ENCODE measurements at places on chromosomes 16 and 17. TPM values are rescaled to one million over a fixed set of nuclear protein-coding genes. Genes with fewer than 3 reads are reported as not detected.

The BIRC5 gene
- 3.4 TPM for total RNA-seq

The PIRT gene
- total RNA-seq: 0.58 TPM

The KRT9 gene
- not detected for total RNA-seq

The PYY gene
- total RNA-seq: 79.7 TPM

The SEPTIN1 gene
- 3.6 TPM for total RNA-seq

The TENT4B gene
- 10.6 TPM for total RNA-seq

The EFCAB5 gene
- 2.4 TPM for total RNA-seq

The AATK gene
- total RNA-seq: 37.0 TPM

The DPEP3 gene
- total RNA-seq: 0.28 TPM

The FN3KRP gene
- total RNA-seq: 32.0 TPM

GRCh38 chr16:88421301-88421700 lies 31.8 kb upstream of the ZFPM1 start:
- no peak for DNase-seq

DNA sequence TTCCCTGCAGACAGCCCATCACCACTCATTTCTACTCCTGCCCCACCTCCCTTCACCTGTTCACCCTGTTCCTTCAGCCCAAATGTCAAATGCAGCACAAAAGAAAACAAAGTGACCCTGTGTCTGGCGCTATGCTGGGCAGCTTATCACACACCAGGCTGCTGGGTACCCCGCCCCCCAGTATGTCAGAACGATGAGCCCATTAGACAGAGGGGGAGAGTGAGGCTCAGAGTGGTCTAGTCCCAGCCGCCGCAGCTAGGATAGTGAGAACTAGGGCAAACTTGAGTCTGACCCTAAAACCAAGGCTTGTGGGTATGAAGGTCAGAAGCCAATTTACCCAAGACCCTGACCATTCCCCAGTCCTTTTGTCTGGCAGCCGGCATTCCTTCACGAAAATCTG lies 4.0 kb downstream of the TNP2 start:
- no peak for DNase-seq

- no peak for DNase-seq
These were observed 1.2 kb downstream of the GPRC5B start for GRCh38 chr16:19883296-19883965.

DNA sequence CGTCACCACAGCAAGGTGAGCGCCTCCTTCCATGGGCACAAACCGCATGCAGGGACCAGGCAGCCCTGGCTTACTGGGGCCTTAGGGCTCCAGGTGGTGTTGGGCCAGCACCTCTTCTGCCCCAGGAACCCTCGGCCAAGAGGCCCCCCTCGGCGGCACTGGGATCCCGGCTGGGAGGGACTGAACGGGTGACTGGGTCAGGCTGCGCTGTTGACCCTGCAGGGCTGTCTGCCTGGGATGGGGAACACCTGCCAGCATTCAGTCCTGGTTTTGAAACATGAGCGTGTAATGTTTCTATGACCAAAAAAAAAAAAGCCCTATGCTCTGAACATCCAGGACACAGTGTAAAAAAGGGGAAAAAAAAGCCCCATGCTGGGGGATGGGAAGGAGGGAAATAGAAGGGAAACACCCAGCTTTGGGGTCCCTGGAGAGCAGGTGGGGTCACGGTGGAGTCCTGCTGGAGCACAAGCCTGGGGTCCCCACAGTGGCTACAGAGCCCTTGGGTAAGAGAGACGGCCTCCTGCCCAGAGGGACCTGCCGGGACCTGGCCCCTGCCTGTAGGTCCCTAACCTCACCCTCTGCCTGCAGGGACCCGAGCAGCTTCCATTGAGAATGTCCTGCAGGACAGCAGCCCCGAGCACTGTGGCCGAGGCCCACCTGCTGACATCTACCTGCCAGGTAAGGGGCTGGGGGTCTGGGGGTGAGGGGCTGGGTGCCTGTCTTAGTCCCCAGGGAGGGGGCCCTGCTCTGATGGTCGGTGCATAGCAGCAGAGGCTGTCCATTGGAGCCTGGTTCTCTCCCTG lies 9.9 kb upstream of the NUDT16L1 start:
- DNase-seq: no peak

DNA sequence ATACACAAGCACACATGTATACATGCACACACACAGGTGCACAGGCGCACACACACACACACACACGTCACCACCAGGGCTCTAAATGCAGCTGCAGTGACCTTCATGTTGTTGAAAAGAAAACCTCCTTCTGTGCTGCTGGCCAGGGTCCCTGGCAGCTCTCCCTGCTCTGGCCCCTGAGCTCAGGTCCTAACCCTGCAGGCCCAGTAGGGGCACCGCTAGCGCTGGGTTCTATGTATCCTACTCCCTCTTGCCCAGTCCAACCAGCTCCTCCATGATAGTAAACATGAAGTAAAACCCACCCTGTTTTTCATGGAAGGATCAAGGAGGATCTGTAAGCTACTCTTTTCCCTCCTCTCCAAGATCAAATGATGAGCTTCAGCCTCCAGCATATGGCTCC lies 172.8 kb downstream of the RBFOX3 start:
- no peak for DNase-seq

- DNase-seq: no peak
These were observed 13.1 kb downstream of the CCR7 start for GRCh38 chr17:40551879-40552768.

GRCh38 chr17:76014100-76014924 lies 12.8 kb downstream of the EVPL start:
- DNase-seq: peak; percentile 67

DNA sequence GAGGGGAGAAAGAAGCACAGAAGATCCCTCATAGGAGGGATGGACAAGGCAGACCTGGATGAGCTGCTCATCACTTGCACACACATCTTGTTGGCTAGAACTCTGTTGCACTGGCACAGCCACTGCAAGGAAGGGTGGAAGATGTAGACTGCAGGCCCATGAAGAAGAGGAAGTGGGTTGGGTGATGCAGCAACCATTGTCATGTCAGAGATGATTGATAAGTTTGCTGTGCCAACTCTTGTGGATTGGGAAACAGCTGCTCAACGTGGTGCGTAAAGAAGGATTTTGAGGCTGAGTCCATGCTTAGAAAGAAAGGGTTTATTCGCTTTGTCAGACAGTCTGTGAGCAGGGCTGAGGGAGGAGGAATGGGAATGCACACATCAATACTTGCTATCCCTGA lies 161.4 kb upstream of the MPHOSPH6 start:
- DNase-seq: no peak

GRCh38 chr16:84367297-84367680 lies 1.0 kb upstream of the ATP2C2 start:
- peak; percentile 74 for DNase-seq

DNA sequence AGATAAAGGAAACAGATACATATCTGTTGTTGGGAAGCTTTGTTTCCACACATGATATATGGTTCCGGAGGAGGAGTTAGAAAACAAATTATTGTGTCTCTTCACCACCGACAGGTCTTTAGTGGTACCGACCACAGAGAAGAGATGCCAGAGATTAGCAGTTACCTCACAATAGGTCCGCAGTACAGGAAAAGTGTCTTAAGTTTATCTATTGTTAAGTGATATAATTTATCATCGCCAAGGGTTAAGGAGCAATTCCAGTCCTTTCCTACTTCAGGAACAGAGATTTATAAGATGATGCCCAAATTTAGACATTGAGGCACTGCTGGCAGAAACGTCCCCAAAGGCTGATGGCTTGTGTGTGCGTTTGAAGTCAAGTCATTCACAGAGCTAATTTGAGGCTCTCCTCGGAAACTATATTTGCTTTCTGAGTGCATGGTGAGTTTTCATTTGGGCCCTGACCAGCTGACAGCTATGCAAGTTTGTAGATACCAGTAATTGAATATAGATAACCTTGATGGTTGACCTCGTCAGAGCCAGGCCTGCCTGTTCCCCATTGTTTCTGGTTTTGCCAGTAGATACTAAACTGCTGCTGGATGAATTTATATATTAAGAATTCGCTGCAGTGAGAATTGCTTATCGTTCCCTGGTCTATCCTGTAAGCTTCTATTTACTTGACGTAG lies 196.4 kb upstream of the IRX3 start:
- DNase-seq: no peak

DNA sequence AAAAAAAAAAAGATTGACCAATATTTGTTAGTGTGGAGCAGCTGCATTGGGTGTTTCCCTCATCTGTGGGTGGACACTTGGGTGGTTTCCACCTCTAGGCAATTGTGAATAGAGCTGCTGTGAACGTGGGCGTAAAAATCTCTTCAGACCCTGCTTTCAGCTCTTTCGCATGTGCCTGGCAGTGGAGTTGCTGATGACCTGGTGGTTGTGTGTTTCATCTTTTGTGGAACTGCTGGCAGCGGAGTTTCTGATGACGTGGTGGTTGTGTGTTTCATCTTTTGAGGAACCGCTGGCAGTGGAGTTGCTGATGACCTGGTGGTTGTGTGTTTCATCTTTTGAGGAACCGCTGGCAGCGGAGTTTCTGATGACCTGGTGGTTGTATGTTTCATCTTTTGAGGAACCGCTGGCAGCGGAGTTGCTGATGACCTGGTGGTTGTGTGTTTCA lies 21.4 kb downstream of the ZC3H18 start:
- no peak for DNase-seq

DNA sequence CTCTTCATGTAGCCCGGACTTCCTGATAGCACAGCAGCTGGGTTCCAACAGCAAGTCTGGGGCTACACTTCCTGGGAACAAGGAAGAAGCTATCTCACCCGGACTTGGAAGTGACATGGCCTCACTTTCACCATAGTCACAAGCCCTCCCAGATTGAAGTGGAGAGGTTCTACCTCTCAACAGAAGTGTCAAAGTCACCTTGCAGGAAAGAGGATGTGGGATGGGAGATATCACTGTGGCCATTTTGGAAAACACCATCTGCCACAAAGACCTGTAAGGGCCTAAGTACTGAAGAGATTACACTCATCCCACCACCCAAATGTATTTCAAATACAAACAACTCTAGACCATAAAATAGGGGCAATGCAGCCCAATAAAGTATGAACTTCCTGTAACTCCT lies 29.9 kb upstream of the DHRS7B start:
- DNase-seq: no peak

DNA sequence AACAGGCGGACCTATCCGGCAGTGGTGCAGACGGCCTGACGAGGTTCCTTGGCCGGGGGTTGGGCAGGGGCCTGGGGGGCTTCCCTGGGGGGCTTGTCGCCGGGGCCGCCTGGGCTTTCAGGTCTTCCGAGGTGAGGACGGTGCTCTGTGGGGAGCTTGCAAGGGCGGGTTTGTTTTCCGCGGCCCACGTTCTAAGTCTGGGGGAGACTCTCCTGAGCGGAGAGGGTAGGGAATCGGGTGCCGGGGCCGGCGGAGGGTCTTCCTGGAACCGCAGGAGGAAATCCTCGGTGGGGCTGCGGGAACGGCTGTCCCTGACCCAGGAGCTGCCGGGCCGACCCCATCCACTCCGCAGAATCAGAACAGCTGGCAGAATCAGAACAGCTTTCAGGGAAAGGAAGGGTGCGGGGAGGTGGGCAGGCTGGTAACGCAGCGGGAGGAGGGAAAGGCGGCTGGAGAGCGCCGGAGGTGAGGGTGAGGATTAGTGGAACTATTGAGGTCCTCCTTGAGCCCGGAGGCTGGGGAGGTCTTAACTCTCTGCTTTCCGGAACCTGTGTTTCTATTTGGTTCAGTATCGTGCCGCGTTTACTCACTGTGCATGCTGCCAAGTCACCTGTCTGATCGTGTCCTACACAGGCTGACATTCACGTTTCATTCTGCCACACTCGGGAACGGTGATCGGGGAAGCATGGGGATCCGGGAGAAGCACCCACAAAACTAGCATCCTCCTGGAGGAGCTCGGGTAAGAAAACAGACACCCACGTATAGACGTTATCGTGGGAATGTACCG lies 28.9 kb downstream of the CPSF4L start:
- DNase-seq: no peak

- peak; percentile 38 for DNase-seq
These were observed 106.7 kb upstream of the SDK2 start for GRCh38 chr17:73750975-73751374.

GRCh38 chr17:40309031-40309948 lies at the start of gene RARA:
TSS of gene RARA (plus strand) at chr17:40309180. CDS start at chr17:40331219, 22,039 bp downstream.
- DNase-seq: peak; percentile 78

- DNase-seq: peak; percentile 53
These were observed 924 bp downstream of the ZNF598 start for GRCh38 chr16:2008631-2009163.

GRCh38 chr17:45106096-45106495 lies 26.2 kb downstream of the PLCD3 start:
- no peak for DNase-seq

DNA sequence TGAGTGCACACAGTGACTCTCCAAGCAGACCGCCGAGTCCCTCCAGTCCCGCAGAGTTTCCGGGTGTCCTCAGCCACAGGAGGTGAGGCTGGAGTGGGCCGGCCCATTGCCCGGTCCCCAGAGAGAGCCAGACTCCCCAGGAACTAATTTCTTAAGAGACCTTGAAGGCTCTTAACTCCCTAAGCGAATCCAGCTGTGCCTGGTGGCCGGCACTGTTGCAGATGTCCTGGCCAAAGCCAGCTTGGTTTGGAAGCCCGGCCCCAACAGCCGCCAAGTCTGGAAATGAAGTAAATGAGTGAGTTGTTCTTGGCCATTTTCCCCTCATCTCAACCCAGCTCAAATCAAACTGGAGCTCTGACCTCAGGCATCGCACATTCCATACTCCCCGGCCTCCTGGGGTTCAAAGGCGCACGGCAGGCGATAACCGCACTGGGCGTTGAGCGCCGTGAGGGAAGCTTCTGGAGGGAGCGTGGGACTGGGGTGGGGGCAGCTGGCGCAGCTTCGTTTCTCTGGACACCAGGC lies 42.0 kb downstream of the CMIP start:
- DNase-seq: no peak

- peak; percentile 66 for DNase-seq
These were observed 185.5 kb downstream of the NTN1 start for GRCh38 chr17:9206741-9207332.

Measured in left colon (tissue), 2 donors.